ENCODE measurements at places on chromosomes 12 and 14.

- DNase-seq, result no peak
Measured at GRCh38 chr14:75249251-75249957, 29.2 kb upstream of the FOS start.

GRCh38 chr12:3117144-3117581, 40.0 kb downstream of the TSPAN9 start:
- no peak for DNase-seq

DNA sequence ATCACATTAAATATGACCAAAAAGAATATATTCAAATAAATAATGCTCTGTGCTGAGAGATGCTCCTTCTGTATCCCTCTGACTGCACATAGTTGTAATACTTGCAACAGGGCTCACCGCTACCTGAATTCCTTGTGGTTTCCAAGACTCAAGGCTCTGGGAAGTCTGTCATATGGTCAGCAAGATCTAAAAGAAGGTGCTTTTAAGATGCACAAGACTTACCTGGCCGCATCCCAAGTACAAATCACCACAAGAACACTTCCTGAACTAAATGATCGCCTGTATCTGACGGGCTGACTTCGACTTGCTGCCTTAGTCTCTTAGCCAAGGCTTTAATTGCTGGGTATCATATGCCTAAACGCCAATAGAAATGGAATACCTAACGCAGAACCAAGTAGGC, 67.2 kb downstream of the HECTD4 start:
- DNase-seq, result no peak

- no peak for DNase-seq
Measured at GRCh38 chr12:2722806-2723205, 72.0 kb upstream of the FKBP4 start.

GRCh38 chr12:2583091-2583497, 211.7 kb upstream of the FKBP4 start:
- DNase-seq, result peak; percentile 93

GRCh38 chr14:24607635-24608514, 1.6 kb downstream of the GZMH start:
- no peak for DNase-seq

DNA sequence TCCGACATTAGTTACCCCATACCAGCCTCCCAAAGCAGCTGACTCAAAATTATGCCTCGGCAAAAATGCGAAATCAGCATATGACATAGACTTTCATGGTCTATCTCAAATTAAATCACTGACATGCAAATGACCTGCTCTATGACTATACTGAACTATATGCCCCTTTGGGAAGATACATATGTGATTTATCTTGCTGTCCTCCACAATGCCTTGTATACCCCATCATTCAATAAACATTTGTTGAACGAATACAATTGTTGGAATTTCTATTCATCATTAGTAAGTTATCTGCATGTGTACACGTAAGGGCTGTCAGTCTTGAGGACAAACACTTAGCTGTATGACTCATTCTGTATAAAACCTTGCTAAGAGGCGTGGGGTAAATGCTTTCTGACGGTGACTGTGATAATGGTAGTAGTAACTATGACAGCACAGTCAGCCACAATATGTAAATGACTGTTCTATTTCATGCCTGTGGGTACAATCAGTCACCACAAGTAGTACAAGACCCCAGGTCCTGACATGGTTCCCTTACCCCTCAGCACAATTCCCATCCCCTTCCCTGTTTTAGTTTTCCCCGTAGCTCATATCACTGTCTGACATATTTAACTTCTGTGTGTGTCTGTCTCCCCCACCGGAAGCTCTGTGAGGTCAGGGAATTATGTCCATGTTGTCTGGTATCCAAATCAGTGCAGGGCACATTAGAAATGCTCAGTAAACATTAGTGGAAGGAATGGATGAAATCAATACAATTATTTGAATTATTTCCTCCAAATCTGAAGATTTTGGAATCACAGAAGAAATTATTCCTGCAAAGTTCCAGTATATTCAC, 42.8 kb downstream of the STXBP6 start:
- DNase-seq, result no peak

- no peak for DNase-seq
Measured at GRCh38 chr12:39427360-39427808, 15.5 kb downstream of the KIF21A start.

GRCh38 chr12:30134229-30134628, 350.5 kb upstream of the TMTC1 start:
- no peak for DNase-seq

DNA sequence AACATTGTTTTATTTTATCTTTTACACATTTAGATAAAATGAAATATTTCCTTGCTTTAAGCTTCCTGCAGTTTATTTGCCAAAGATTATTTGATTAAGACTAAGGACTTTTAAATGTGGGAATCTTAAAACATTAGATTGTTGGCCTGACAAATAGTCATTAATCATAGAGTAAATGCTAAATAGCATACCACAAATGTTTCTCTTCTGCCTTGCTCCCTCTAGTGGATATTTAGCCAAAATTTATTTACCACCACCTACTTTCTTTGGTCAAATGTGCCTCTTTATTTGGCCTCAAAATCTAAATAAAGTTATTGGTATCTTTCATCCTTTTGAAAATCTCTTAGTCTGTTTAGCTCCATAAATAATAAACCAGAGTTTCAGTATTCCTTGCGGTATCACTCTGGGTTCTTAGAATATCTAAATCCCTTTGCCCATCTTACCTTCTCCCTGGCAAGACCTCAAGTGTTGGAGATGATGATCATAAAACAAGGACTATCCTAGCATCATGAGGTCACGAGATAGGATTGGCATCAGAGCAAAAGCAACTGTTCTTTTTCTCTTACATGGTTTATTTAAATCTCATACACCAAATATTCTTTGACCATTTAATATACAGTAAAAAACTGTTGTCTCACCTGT, 150.6 kb upstream of the AEBP2 start:
- DNase-seq, result peak; percentile 76

- DNase-seq, result no peak
Measured at GRCh38 chr14:104388011-104388521, 191.5 kb upstream of the C14orf180 start.

GRCh38 chr12:116552773-116553373, 6.3 kb upstream of the MAP1LC3B2 start:
- DNase-seq, result no peak

- peak; percentile 46 for DNase-seq
Measured at GRCh38 chr12:31002999-31003398, 70.7 kb upstream of the DDX11 start.

DNA sequence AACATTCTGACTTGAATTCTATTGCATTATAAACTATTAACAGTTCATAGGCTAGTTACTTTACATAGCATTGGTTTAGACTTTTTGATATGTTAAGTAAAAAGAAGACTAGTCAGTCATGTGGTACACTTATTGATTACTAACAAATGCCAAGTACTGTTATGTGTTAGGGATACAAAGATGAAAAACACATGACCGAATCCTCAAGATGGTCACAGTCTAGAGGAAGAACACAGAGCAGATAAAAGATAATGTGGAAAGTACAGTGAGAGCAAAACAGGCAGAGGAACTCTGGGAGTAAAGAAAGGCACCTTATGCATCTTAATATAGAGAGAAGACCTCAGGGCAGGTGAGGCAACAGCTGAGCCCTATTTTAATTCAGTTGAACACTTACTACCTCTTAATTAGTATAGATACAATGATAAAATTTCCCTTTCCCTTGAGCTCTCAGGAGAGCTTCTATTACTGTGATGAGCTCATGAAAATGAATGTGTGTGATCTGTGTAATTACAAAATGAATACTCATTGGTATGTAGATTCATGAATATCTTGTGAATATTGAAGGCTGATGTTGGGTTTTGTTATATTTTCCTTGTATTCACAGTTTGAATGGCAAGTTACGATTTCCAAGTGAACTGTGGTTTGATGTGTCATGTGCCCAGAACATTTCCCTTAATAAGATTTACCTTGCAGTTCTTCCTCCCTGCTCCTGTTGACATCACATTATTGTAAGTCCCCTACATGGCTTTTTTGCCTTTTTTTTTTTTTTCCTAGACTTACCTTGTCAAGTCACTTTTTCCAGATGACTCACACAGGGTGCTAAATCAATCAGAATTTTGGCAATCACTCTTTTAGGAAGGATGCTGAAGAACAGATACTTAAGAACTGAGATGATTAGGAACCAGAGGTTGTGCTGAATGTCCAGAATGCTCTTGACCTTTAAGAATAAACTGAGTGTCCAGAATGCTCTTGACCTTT, 29.5 kb upstream of the MSRB3 start:
- no peak for DNase-seq

GRCh38 chr14:96576937-96577336, 74.8 kb downstream of the PAPOLA start:
- no peak for DNase-seq

DNA sequence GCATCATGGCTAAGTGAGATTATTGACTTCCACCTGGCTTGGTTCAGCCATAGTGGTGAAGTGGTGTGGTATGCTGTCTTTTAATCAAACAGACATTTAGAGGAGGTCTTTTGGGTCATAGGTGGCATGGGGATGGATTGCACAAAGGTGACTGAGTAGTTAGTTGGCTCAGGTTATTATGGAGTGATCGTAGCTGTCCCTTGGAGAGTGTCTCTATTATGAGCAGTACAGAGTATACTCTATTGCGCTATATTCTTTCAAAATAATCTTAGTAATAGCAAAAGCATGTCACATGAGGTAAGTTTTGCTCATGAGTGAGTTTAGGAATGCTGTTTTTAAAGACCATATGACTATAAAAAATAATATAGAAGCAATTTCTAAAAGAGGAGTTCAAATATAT, 60.4 kb downstream of the RASSF8 start:
- DNase-seq, result no peak

GRCh38 chr14:95609398-95609990, 74.6 kb downstream of the GLRX5 start:
- peak; percentile 54 for DNase-seq

DNA sequence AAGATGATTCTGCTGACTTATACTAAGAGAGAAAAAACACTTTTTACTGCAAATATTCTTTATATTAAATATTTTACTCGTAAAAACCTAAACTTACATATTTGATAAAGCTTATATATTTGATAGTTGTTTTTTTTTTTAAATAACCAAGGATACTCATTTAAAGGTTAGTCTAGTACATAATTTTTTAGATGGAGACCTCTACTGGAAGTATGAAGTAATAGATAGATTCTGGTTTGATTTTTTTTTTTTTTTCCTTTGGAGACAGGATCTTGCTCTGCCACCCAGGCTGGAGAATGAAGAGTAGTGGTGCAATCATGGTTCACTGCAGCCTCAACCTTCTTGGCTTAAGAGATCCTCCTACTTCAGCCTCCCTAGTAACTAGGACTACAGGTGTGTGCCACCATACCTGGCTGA, 16.4 kb downstream of the ARID2 start:
- peak; percentile 57 for DNase-seq

DNA sequence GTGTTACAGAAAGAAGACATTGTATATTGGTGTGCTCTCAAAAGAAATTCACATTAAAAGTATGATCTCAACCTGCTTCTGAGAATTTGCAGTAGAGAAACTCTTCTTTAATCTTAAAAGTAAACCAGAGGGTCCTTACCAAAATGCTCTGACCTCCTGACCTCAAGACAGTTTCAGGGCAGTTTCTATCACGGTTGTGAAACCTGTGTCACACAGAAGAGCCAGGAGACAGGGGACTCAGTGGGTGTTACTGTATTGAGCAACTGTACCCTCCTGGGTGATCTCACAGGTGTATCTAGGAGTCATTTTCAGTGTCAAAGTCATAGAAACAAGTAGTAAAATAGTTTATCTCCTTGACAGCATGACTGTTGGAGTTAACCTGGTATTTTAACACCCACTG, 178.0 kb downstream of the GRIP1 start:
- no peak for DNase-seq

GRCh38 chr14:70064136-70064865, 124.5 kb downstream of the SLC8A3 start:
- peak; percentile 3 for DNase-seq

DNA sequence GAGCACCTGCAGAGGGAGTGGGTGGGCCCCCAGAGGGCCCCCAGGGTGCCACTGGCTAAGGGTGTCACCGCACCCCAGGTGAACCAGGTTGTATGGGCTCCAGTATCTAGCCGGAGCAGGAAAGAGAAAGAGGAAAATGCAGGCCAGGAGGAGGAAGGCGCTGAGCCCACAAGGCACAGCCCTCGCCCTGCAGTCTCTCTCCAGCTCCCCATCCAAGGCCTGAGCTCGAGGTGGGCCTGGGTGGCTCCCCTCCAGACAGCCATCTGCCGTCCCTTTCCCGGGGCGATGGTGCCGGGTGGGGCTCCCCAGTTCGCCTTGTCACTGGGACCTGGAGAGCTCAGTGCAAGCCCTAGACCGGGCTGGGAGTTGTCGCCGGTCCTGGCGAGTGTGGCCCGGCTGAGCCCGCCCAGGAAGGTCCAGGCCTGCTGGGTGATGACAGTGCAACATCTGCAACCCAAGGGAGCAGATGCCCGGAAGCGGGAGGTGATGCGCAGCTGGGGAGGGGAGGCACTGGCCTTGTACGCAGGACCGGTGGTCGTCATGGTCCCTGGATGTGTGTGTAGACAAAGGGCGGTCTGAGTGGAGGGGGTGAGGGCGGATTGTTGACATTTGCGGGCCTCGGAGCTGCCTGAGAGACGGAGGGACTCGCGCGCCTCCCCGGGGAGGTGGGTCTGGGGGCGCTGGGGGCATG, 716 bp downstream of the TMEM179 start:
- no peak for DNase-seq

GRCh38 chr12:79415746-79416435, 274.9 kb downstream of the PAWR start:
- no peak for DNase-seq

GRCh38 chr12:10073261-10073660, 25.5 kb downstream of the CLEC1A start:
- DNase-seq, result no peak
